ENCODE measurements at places on chromosomes 16 and 17. TPM values are rescaled to one million over a fixed set of nuclear protein-coding genes. Genes with fewer than 3 reads are reported as not detected.

- DNase-seq: peak; percentile 13
Measured at GRCh38 chr16:31537362-31538242, 9.9 kb downstream of the AHSP start.

Gene GPRC5C
- 207 TPM for total RNA-seq

Gene SLC35B1
- total RNA-seq: 72.2 TPM

DNA sequence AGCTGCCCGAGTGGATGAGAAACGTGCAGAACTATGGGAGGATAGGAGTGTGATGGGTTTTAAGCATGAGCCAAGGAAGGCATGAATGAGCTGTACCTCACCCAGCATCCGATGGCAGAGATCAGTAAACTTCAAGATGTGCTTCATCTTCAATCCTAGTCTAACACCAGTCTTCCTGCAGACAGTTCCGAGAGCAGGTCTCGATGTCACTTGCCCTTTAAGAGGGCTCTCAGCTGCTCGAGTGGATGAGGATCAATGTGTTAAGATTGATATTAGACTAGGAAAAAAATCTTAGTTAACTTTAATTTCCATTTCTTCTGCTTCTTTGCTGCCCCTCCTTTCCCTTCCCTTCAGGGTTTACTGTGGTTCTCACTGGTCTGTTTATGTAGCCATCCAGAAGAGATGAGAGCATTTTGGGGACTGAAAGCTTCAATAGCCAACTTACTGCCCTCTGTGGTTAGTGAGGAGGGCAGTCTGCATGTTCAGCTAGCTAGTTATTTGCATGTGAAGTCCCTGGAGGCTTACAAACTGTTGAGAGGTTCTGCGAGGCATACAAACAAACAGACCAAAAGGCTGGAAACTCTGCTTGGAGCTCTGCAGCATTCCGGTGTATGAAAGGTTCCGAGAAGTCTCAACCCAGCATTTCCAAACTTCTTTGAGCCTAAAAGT is 15.3 kb downstream of the KLHL36 start:
- DNase-seq: no peak

Gene DOC2B
- 1.3 TPM for total RNA-seq

Gene KRT20
- not detected for total RNA-seq

Gene KRT10
- total RNA-seq: 37.5 TPM

Gene TEX19
- total RNA-seq: not detected

GRCh38 chr16:87274794-87275193 is 42.4 kb downstream of the C16orf95 start:
- no peak for DNase-seq

GRCh38 chr17:57957886-57958285 is 2.7 kb upstream of the CUEDC1 start:
- DNase-seq: no peak

Gene TERB1
- 0.29 TPM for total RNA-seq

GRCh38 chr17:6145946-6146345 is 75.8 kb downstream of the WSCD1 start:
- DNase-seq: no peak

- peak; percentile 6 for DNase-seq
Measured at GRCh38 chr16:27429981-27430441, 28.0 kb downstream of the IL21R start.

Gene PRR35
- total RNA-seq: not detected

Gene TP53TG3D
- total RNA-seq: not detected

GRCh38 chr16:76445815-76446214 is 168.6 kb downstream of the CNTNAP4 start:
- DNase-seq: no peak

DNA sequence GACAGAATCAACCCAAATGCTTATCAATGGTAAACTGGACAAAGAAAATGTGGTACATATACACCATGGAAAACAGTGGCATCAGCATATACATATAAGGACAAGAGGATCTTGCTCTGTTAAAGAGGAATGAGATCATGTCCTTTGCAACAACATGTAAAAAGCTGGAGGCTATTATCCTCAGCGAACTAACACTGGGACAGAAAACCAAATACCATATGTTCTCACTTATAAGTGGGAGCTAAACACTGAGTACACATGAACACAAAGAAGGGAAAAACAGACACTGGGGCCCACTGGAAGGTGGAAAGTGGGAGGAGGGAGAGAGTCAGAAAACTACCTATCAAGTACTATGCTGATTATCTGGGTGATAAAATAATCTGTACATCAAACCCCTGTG is 447.3 kb upstream of the MAF start:
- DNase-seq: no peak

- no peak for DNase-seq
Measured at GRCh38 chr17:8285270-8286181, 2.9 kb upstream of the RANGRF start.

GRCh38 chr16:57234707-57235092 is 10.4 kb upstream of the ARL2BP start:
- no peak for DNase-seq

DNA sequence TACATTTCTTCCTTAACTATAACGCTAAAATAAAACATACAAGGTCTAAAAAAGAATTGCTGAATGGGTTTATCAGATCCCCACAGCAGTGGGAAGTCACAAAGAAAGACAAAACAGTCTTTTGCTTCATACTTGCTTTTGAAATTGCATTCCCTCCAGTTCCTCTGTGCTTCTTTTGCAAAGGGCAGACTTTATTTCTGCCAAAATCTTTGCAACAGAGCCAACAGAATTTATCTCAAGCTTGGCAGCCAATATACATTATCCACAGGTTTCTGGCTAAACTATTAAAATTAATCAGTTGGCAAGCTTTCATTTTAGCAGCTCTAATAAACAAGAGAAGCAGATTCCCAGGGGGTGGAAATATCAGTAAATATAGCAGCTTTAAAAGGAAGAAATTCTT is 378.9 kb upstream of the CA10 start:
- DNase-seq: no peak

- DNase-seq: no peak
Measured at GRCh38 chr16:78945336-78945735, 655.2 kb downstream of the MAF start.

- DNase-seq: no peak
Measured at GRCh38 chr17:9350080-9350479, 225.5 kb downstream of the STX8 start.

Data from progenitor cell of endocrine pancreas (in vitro differentiated cells).